Uterus (tissue), 4 donors: ENCODE measurements at places on chromosomes 1 and 21.

DNA sequence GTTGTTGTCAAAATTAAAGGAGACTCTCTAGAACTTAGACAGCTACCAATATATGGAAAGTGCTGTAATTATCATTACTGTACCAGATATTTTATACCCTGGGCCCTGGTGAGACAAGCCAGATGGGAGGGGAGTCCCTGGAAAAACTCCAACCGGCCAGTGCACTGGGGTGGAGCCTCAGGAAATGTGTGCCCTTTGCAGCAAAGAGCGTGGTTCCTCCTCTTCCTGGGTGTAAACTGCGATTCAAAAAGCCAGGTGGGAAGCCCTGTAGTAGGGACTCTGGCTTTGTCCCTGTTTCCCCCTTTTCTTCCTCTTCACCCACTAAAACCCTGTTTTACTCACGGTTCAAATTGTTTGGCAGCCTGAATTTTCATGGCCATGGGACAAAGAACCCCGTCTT, 812.3 kb downstream of the PLA2G4A start:
- H3K27me3 ChIP-seq = no peaks in the 10 kb centered on the region
- no peak overlapping the region for H3K27ac ChIP-seq
- no peaks in the 10 kb centered on the region for H3K36me3 ChIP-seq
- H3K4me1 ChIP-seq = no peaks in the 10 kb centered on the region
- DNase-seq = no peak

DNA sequence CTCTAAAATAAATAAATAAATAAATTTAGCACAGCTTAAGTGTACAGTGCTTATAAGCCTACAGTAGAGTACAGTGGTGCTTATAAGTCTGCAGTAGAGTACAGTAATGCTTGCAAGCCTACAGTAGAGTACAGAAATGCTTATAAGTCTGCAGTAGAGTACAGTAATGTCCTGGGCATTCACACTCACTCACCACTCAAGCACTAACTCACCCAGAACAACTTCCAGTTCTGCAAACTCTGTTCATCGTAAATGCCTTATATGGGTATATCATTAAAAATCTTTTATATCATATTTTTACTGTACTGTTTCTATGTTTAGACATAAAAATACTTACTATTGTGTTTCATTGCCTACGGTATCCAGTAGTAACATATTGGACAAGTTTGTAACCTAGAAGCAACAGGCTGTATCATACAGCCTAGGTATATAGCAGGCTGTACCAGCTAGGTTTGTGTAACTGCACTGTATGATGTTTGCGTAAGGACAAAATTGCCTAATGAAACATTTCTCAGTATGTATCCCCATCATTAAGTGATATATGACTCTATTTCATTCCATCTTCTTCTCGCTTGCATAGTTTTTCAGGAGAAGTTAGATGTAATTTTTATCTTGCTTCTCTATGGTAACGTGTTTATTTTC, 14.0 kb upstream of the S100B start:
- no peak overlapping the region for H3K4me3 ChIP-seq
- DNase-seq = no peak
- no peaks in the 10 kb centered on the region for H3K4me1 ChIP-seq

- DNase-seq = no peak
- H3K4me1 ChIP-seq = no peaks in the 10 kb centered on the region
- H3K36me3 ChIP-seq = no peaks in the 10 kb centered on the region
- H3K27ac ChIP-seq = no peak overlapping the region
- H3K27me3 ChIP-seq = no peaks in the 10 kb centered on the region
- no peak overlapping the region for H3K4me3 ChIP-seq
Measured at GRCh38 chr1:24966121-24966723, 36.1 kb upstream of the RUNX3 start.

GRCh38 chr1:66931590-66931989, 6.8 kb downstream of the MIER1 start:
- H3K36me3 ChIP-seq = no peaks in the 10 kb centered on the region
- peaks cover 6% of the 10 kb centered on the region for H3K4me1 ChIP-seq
- peak overlapping the region; percentile 97 for H3K27ac ChIP-seq

DNA sequence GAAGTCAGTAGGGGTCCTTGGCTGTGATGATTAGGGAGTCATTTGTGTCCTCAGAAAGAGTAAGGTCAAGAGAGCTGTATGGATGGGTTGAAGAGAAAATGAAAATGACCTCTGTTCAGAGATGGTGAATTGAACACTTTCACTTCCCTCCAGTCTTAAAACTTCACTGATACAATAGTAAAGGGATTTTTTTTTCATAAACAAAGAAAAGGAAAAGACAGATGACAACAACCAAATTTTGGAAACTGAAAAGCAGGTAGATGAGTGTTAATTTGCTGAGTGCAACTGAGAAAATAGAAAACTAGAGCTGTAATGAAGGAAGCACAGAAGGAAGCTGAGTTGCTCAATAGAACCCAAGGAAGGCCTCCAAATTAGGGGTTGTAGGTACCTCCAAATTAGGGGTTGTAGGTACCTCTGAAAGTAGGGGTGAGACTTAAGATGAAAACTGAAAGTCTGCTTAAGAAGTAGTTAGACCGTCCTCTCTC, 14.8 kb upstream of the S1PR1 start:
- H3K4me3 ChIP-seq = no peak overlapping the region
- DNase-seq = no peak
- H3K27ac ChIP-seq = no peak overlapping the region
- no peaks in the 10 kb centered on the region for H3K4me1 ChIP-seq
- no peaks in the 10 kb centered on the region for H3K36me3 ChIP-seq
- H3K27me3 ChIP-seq = no peaks in the 10 kb centered on the region

GRCh38 chr1:244012202-244012601, 38.9 kb upstream of the ZBTB18 start:
- no peak overlapping the region for H3K4me3 ChIP-seq
- H3K27me3 ChIP-seq = no peaks in the 10 kb centered on the region
- no peaks in the 10 kb centered on the region for H3K4me1 ChIP-seq
- peak; percentile 22 for DNase-seq
- H3K36me3 ChIP-seq = no peaks in the 10 kb centered on the region

- H3K4me1 ChIP-seq = no peaks in the 10 kb centered on the region
- peak; percentile 98 for DNase-seq
- H3K27ac ChIP-seq = peak within 1 kb of the TSS; percentile 89
- H3K4me3 ChIP-seq = peak within 1 kb of the TSS; percentile 76
Measured at GRCh38 chr1:180631766-180632325, at the start of gene XPR1. TSS of gene XPR1 (plus strand) at chr1:180632022. CDS start at chr1:180632202, 180 bp downstream.

GRCh38 chr1:81915937-81916336, 115.2 kb downstream of the ADGRL2 start:
- no peaks in the 10 kb centered on the region for H3K36me3 ChIP-seq
- H3K27me3 ChIP-seq = no peaks in the 10 kb centered on the region
- no peak overlapping the region for H3K27ac ChIP-seq
- no peaks in the 10 kb centered on the region for H3K4me1 ChIP-seq
- DNase-seq = no peak

DNA sequence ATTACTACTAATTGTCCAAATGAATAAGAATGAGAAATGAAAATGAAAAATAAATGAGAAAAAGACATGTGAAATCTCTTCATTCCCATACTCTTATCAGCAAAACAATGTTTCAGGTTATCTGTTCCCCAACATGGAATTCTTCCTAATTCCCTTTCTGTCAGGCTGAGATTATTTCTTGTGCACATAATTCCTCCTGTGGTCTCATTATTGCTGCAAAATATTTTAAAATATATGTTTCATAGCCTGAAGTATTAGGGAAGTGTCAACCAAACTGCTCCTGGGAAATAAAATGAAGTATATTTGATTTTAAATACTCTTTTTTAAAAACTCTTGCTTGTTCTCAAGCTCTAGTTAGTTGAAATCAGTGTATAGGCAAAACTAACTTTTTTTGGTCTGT, 314.9 kb downstream of the USP25 start:
- H3K4me1 ChIP-seq = no peaks in the 10 kb centered on the region
- H3K27me3 ChIP-seq = no peaks in the 10 kb centered on the region
- no peak for DNase-seq
- H3K36me3 ChIP-seq = no peaks in the 10 kb centered on the region
- H3K27ac ChIP-seq = no peak overlapping the region

DNA sequence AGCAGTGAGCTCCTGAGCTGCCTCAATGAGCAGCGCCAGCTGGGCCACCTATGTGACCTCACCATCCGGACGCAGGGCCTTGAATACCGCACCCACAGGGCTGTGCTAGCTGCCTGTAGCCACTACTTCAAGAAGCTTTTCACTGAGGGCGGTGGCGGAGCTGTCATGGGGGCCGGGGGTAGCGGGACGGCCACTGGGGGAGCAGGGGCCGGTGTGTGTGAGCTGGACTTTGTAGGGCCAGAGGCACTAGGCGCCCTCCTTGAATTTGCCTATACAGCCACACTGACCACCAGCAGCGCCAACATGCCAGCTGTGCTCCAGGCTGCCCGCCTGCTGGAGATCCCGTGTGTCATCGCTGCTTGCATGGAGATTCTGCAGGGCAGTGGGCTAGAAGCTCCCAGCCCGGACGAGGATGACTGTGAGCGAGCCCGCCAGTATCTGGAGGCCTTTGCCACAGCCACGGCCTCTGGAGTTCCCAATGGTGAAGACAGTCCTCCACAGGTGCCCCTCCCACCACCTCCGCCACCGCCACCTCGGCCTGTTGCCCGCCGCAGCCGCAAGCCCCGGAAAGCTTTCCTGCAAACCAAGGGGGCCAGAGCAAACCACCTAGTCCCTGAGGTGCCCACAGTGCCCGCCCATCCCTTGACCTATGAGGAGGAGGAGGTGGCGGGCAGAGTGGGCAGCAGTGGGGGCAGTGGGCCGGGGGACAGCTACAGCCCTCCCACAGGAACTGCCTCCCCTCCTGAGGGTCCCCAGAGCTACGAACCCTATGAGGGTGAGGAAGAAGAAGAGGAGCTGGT, 12.3 kb downstream of the ZBTB7B start:
- no peaks in the 10 kb centered on the region for H3K36me3 ChIP-seq
- H3K27ac ChIP-seq = no peak overlapping the region
- no peaks in the 10 kb centered on the region for H3K4me1 ChIP-seq
- DNase-seq = no peak
- no peak overlapping the region for H3K4me3 ChIP-seq

- no peaks in the 10 kb centered on the region for H3K4me1 ChIP-seq
- H3K27ac ChIP-seq = no peak overlapping the region
- no peaks in the 10 kb centered on the region for H3K36me3 ChIP-seq
- DNase-seq = no peak
Measured at GRCh38 chr1:198890214-198890930, 251.5 kb downstream of the PTPRC start.

DNA sequence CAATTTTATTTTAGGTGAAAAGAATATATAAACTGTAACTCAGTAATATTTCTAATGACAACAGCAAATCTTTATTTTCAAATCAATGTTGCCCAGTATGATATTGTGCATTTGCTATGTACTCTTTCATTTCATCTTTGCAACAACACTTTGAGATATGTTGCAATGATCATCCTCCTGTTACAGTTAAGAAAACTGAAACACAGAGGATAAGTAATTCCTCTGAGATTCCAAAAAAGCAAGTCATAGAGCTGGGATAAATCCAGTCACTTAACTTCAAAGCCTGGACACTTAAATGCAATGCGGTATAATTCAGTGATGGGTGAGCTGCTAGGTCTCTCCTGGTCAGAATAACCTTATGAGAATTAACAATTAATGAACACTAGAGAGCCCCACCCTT, 48.6 kb upstream of the EXO1 start:
- H3K36me3 ChIP-seq = no peaks in the 10 kb centered on the region
- DNase-seq = no peak
- H3K4me1 ChIP-seq = no peaks in the 10 kb centered on the region
- no peak overlapping the region for H3K4me3 ChIP-seq

DNA sequence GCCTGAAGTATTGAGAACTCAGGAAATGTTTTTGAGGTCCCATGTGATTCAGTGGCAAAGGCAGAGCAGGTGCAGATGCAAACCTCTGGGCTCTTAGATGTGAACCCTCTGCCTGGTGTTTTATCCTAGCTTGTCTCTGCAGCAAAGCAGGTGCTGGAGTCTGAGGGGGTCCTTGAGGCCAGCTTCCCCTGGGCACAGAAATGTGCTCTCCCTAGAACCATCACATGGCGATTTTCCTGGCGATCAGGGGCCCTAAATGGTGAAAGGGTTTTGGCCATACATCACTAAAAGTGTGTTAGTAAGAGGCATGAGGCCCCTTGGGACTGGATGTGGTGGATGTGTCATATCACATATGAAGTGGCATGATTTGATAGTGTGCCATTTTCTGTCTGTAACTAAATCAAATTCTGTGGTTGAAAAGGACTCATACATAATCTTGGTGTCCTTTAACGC, 144.8 kb downstream of the ST6GALNAC3 start:
- no peaks in the 10 kb centered on the region for H3K36me3 ChIP-seq
- no peaks in the 10 kb centered on the region for H3K27me3 ChIP-seq
- H3K4me3 ChIP-seq = no peak overlapping the region
- no peak for DNase-seq

GRCh38 chr1:17310068-17310640, 2.2 kb downstream of the PADI4 start:
- H3K36me3 ChIP-seq = no peaks in the 10 kb centered on the region
- no peaks in the 10 kb centered on the region for H3K4me1 ChIP-seq
- no peaks in the 10 kb centered on the region for H3K27me3 ChIP-seq
- no peak overlapping the region for H3K4me3 ChIP-seq
- no peak for DNase-seq
- H3K27ac ChIP-seq = no peak overlapping the region

DNA sequence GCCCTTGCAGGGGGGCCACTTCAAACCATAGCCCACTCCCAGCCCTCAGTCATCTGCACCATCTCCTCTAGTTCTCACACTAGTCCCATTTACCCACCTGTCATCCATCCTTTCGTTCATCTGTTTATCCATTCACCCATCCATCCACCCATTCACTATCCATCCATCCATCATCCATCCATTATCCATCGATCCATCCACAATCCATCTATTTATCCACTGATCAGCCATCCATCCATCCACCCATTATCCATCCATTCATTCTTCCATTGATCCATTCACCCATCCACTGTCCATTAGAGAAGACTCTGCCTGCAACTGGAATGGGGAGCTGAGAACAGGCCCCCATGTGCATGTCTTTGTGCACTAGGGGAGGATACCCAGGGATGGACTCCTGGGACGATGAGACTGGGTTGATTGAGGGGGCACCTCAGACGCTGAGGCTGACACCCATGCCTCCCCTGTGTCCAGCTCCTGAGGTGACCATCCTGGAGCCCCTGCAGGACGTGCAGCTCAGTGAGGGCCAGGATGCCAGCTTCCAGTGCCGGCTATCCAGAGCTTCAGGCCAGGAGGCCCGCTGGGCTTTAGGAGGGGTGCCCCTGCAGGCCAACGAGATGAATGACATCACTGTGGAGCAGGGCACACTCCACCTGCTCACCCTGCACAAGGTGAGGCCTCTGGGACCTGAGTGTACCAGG, 97.9 kb downstream of the TRIM11 start:
- H3K4me1 ChIP-seq = no peaks in the 10 kb centered on the region
- H3K27me3 ChIP-seq = no peaks in the 10 kb centered on the region
- DNase-seq = no peak
- no peaks in the 10 kb centered on the region for H3K36me3 ChIP-seq

DNA sequence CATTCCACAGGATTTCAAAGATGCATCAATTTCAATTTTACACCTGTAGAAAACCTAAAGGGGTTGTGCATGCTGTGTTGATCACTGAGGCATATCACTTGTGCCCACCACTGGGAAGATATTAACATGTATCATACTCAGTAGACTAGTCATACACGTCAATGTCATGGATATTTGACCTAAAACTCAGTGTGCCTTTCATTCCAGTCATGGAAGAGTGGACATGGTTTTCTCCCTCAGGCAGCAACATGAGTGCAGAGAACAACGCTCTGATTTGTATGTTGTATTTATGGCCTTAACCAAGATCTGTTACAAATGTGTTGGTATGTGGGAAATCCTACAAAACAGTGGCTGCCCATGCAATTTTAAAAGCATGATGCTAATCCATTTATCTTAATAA, 6.1 kb upstream of the C1orf53 start:
- H3K4me3 ChIP-seq = no peak overlapping the region
- H3K27ac ChIP-seq = no peak overlapping the region
- no peaks in the 10 kb centered on the region for H3K27me3 ChIP-seq
- H3K4me1 ChIP-seq = no peaks in the 10 kb centered on the region
- H3K36me3 ChIP-seq = no peaks in the 10 kb centered on the region
